ENCODE measurements at places on chromosomes 11 and 22.
A peak's percentile ranks its signal among the peaks of the same experiment; 100 is the strongest.

- no peak for DNase-seq
Observed at GRCh38 chr11:8252946-8253345, 10.7 kb downstream of the LMO1 start.

DNA sequence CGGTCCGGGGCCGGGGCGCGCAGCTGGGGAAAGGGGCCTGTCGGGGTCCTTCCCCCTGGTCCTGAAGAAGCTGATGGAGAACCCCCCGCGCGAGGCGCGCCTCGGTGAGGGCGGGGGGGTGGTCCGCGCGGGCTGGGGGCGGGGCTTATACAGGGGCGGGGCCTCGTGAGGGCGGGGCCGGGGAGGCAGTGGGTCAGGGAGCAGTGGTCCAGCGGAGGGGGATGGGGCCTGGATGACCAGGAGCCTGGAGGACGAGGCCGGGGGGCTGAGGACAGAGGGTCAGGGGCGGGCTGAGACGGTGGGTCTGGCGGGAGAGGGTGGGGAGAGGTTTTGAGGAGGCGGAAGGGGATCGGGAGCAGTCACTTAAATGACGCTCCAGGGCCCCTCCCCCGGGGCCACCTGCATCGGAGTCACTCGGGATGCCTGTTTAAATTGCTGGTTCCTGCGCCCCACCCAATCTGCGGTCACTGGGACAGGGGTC lies 396 bp downstream of the TEF start:
- peak; percentile 71 for DNase-seq

DNA sequence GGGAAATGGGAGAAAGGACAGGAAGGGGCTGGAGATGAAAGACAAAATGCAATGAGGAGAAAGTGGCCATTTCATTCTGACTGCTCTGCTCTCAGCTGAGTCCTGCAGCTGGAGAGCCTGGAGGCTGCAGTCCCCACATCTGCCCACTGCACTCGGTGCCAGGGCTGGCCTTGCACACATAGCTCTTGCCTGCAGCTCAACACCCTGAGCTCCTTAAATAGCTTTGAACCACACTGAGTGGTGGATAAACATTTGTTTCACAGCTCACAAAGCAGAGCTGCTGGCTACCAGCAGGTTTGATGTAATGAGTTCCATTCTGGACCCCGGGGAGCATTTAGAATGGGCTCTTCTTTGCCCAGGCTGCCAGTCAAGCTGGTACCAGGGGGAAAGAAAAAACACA lies 426.1 kb upstream of the CADM1 start:
- no peak for DNase-seq

- no peak for DNase-seq
Observed at GRCh38 chr11:128841461-128842072, 25.5 kb downstream of the KCNJ1 start.

GRCh38 chr22:19498154-19498865 lies 18.6 kb downstream of the CDC45 start:
- no peak for DNase-seq

DNA sequence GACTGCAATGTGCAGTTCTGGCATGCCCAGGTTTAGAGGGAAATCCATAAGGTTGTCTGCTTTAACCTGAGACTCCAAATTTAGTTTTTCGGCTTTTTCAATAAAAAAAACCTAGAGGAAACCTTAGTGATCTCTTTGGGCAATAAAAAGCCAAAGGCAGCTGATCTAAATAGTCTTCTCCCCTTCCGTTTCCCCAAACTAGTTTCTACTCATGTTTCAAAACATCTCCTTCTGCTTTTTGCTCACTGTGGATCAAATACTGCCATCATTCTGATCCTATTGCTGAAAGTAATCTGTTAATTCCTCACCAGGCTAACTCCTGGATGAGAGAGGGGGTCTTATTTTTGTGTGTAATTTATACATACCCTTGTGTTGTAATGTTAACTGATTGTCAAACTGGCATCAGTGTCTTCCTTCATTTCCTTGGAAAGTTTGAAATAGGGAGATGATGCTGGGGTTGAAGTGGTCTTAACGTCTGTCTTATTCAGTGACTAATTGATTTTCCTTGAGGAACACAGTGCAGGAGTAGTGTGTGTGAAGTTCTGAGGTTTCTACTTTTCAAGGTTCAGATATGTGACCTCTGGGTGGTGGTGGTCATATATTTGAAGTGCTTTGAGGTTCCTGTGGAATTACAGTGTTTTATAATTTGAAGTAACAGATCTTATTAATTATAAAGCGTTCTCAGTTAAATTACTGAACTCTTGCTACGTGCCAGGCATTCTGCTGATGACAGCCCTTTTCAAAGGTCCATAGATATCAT lies 55.0 kb downstream of the ARHGAP42 start:
- no peak for DNase-seq

DNA sequence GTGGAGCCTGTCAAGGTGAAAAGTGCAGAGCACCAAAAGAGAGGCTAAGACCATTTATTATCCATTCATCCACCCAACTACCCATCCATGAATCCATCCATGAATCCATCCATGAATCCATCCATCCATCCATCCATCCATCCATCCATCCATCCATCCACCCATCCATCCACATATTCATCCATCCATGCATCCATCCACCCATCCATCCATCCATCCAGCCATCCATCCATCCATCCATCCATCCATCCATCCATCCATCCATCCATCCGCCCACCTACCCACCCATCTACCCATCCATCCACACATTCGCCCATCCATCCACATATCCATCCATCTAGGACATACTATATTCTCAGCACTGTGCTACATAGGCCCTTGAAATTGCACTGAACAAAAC lies 68.0 kb downstream of the SYN3 start:
- DNase-seq, result no peak

GRCh38 chr11:73401924-73402833 lies 26.0 kb downstream of the RELT start:
- no peak for DNase-seq

DNA sequence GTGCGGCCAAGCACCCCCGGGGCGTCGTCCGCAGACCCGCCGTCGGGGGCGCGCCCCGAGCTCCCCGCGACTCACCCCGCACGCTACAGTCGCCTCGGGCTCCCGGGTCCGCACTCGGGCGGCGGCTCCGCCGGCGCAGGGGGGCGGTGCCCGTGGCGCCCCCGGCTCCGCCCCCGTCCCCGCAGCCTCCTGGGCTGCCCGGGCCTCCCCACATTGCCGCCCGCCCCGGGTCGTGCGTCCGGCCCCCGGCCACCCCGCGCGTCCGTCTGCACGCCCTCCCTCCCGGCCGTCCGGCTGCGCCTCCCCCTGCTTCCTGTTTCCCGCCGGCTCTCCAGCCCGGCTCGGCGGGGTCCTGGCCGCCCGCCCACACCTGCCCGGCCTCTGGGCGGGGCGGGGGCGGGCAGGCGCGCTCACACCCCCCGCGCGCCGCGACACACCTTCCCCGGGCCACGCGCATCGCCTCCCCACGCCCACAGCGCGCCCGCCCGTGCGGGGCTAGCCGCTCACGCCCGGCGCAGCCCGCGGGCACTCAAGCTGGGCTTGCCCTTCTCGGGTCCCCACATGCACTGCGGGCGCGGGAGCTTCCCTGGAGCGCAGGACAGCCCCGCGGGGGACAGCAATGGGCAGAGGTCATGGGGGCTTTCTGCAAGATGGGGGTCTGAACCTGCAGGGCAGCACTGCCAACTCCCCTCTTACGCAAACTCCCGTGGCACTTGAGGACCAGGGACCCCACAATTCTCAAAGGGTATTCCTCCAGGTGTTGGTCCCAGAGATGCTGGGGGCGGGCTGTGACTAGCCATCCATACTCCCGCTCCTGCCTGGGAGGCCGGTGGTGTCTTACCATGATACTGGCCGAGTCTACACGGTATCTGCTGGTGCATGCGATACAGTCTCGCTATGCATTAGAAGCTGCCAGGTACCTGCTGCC lies at the start of gene CARD10:
Gene CARD10, minus strand, starts transcription at position 148 of the 928 bp plus-strand sequence. CDS start 215 bp downstream, outside the sequence.
- DNase-seq, result no peak

DNA sequence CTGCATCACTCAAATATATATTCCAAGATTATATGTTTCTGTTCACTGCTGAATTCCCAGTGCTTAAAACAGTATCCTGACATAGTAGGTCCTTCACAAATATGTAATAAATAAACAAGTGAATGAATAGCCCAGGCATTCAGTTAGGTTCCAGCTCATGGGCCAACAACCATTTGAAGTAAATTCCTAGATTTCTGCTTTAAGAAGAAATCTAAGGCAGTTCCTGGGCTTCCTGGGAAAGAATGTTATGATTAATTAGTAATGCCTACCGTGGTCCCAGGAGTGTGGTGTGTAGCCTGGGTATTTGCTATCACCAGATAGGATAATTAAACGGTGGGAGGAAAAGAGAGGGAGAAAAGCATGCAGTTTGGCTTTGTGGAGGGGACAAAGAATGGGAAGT lies 576.8 kb downstream of the SOX6 start:
- no peak for DNase-seq

GRCh38 chr11:9716275-9717039 lies 52.6 kb downstream of the SWAP70 start:
- no peak for DNase-seq

DNA sequence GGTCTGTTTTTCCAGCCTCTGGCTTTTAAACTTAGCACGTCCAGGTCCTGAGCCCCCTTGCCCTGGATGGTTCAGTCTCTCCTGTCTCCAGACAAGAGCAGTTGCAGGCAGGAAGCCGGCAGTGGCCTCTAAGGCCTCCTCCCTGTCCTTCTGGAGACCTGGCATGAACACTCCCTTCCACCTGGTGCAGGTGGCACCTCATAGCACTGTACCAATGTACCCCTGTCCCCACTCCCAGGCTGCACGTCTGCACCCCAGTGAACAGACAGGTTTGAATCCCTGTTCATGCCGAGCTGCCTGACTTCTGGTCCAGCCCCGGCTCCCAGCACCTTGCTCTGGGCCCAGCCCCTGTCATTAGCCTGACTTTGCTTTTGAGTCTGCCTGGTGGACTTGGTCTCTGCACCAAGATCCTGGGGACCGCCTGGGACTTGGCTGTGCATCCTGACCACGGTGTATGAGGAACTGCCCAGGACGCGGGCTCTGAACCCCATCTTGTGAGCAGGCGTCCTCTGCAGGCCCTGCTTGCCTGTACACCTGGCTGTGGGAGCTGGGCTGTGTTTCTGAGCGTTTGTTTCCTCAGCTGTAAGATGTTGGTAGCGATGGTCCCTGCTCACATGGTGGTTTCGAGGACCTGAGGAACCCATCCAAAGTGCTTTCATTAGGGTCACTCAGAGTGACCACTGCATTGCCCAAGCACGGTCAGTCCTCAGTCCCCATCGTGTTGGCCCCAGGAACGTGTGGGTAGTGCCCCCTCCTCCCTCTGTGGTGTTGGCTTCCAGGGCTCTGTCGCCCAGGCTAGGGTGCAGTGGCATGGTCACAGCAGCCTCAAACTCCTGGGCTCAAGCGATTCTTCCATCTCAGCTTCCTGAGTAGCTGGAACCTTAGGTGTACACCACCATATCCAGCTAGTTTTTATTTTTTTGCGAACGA lies 75.0 kb upstream of the SHANK2 start:
- DNase-seq, result no peak

DNA sequence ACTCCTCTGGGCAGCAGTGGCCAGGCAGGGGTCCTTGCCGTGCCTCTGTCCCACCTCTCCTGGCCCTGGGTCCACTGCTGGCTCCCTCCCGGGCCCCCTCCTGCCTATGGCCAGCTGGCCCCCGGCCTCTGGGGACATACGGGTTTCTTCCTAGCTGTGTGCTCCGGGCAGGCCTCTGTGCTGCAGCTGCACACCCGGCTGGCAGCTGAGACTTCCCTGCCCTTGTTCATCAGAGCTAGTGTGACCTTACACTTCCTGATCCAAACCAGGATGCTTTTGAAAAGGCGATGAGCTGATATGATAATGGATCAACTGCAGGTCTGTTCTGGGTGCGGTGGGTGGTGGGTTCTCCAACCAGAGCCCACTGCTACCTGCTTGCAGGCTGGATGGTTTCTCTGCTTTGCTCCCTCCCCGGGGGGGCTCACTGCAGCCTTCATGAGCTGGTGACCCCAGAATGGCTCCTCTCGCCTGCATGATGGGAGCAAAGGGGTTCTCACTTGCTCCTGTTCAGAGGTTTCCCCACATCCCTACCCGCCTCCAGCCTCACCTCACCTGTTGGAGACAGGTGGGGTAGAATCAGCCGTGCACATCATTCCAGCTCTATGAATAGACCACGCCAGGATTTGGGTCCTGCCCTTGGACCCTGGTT lies 13.3 kb downstream of the B3GAT1 start:
- no peak for DNase-seq

- DNase-seq, result no peak
Observed at GRCh38 chr11:35525501-35526175, at the start of gene PAMR1. Gene PAMR1, minus strand, starts transcription at chr11:35525616. Its CDS starts 31 bp downstream, at chr11:35525585.

- DNase-seq, result no peak
Observed at GRCh38 chr11:130139401-130139800, 20.2 kb upstream of the ST14 start.

- peak; percentile 27 for DNase-seq
Observed at GRCh38 chr11:75626889-75627529, 41.8 kb downstream of the MAP6 start.

DNA sequence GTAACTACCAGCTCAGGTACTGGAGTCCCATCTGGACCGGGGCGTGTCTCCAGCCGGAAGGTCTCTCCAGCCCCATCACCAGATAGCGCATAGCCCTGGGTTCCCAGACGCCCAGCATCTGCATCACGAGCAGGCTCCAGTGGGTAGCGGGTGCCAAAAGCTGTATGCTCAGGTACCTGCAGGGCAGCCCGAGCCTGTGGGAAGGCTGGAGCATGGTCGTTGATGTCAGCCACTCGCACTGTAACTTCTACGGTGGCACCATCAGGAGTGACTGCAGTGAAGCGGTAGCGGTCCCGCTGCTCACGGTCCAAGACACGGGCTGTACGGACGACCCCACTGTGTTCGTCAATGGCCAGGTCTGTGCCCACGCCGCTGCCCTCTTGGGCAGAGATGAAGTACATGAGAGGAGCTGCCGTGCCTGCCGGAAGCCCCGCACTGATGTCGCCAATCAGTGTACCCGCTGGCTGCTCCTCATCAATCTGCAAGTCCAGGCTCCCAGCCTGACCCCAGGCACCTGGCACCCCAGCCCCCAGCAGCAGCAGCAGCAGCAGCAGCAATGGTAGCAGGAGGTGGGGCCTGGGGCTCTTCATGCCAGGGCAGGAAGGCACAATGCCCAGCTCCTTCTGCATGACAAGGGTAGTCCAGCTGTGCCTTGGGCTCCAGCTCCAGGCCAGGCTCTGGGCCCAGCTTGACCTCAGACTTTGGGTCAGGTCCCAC lies 14.5 kb downstream of the DCHS1 start:
- no peak for DNase-seq

DNA sequence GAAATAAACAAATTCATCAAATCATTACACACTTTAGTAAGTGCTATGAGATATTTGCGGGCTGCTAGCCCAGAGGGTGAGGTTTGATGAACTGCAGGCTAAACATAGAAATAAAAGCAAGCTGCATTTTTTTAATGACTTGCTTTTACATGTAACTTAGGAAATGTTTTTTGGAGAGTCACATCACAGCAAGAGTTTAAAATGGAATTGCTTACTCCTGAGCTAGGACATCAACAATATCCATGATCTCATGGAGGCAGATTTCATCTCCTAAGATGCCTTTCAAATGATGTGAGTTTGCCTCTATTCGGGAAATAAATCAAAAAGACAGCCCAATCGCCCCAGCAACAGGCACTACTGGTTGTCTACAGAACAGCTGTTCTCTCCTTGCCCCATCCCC lies 73.4 kb upstream of the CD44 start:
- DNase-seq, result no peak

- no peak for DNase-seq
Observed at GRCh38 chr11:105111145-105111944, 28.2 kb downstream of the CARD18 start.

- no peak for DNase-seq
Observed at GRCh38 chr11:86274999-86275398, 27.0 kb upstream of the HIKESHI start.

All from NCI-H1930 (cell line).